ENCODE measurements at places on chromosomes 1 and 21.

DNA sequence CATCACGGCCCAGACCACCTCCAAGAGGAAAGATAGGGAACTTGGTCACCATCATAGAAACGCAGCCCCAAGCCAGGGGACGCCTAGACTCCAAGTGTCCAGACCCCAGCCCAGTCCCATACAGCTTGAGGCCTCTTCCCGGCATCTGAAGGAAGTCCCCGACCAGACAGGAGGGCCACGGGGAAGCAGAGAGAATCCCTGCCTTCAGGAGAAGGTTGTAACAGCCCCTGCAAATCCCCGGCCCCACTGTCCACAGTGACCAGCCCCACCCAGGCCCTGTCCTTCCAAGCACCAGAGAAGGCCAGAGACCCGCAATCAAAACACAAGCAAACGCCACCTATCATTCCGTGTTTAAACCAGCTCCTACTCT is 1.7 kb downstream of the SLC19A1 start:
- DNase-seq, result peak; percentile 44
- H3K4me1 ChIP-seq, result no peaks in the 10 kb centered on the region
- H3K27ac ChIP-seq, result no peak overlapping the region
- H3K4me3 ChIP-seq, result no peak overlapping the region

DNA sequence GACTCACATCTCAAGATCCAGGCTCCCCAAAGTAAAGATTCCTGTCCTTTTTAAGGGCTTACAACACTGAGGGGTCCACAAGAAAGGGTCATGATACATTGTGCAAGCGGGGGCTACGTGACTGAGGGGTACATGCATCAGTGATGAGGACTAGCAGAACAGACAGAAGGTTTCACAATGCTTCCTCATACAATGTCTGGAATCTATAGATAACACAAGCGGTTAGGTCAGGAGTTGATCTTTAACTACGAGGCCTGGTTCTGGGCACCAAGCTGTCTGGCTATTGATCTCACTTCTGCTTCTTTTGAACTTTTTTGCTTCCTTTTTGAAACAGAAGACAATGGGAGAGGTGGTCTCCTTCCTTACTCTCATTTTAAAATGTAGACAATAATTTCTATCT is 718.6 kb downstream of the AMY1C start:
- no peaks in the 10 kb centered on the region for H3K4me1 ChIP-seq
- H3K36me3 ChIP-seq, result no peaks in the 10 kb centered on the region
- DNase-seq, result no peak
- H3K27ac ChIP-seq, result no peak overlapping the region
- H3K4me3 ChIP-seq, result no peak overlapping the region
- H3K27me3 ChIP-seq, result no peaks in the 10 kb centered on the region

DNA sequence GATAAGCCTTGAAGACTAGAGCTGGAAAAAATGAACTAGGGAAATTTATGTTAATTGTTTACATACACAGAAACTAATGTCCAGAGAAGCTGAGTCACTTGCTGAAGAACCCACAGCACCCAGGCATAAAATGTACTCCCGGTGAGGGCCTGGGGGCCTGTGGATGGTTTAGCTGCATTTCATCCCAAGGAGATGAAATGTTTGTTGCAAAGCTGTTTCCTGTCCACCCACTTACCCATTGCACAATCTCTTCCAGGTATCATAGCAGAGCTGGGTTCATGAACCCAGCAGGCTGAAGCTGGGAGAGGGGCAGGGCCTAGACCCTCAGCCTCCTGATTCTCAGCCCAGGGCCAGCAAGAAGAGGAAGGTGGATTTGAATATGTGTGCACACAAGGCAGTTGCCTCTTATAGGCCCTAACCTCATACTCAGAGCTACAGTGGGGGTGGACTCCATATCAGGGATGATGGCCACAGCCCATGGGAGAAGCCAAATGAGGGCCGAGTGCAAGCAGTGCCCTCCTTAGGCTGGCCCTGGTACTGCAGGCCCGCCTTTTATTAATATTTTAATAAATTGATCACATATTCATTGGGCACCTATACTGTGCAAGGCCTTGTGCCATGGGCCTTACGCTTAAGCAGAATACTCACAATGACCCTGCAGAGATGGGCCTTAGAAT is 110.8 kb downstream of the LACTBL1 start:
- peaks cover 6% of the 10 kb centered on the region for H3K36me3 ChIP-seq
- peak overlapping the region; percentile 43 for H3K27ac ChIP-seq
- no peak overlapping the region for H3K4me3 ChIP-seq
- DNase-seq, result no peak

GRCh38 chr1:45103534-45103933 is 91.5 kb downstream of the UROD start:
- no peaks in the 10 kb centered on the region for H3K4me1 ChIP-seq
- no peak overlapping the region for H3K27ac ChIP-seq
- H3K27me3 ChIP-seq, result no peaks in the 10 kb centered on the region

GRCh38 chr1:115056395-115056798 is 26.8 kb downstream of the TSHB start:
- no peak for DNase-seq
- no peak overlapping the region for H3K27ac ChIP-seq
- no peaks in the 10 kb centered on the region for H3K36me3 ChIP-seq
- no peaks in the 10 kb centered on the region for H3K27me3 ChIP-seq
- no peak overlapping the region for H3K4me3 ChIP-seq

GRCh38 chr1:40834968-40835545 is 27.1 kb downstream of the CITED4 start:
- H3K4me3 ChIP-seq, result no peak overlapping the region
- no peak for DNase-seq
- H3K4me1 ChIP-seq, result no peaks in the 10 kb centered on the region
- H3K27ac ChIP-seq, result no peak overlapping the region
- H3K36me3 ChIP-seq, result no peaks in the 10 kb centered on the region
- no peaks in the 10 kb centered on the region for H3K27me3 ChIP-seq

- peak overlapping the region; percentile 99 for H3K27ac ChIP-seq
- no peak overlapping the region for H3K4me3 ChIP-seq
- H3K27me3 ChIP-seq, result no peaks in the 10 kb centered on the region
- no peaks in the 10 kb centered on the region for H3K36me3 ChIP-seq
- H3K4me1 ChIP-seq, result peaks cover 56% of the 10 kb centered on the region
Observed at GRCh38 chr1:67572594-67573221, 112.3 kb upstream of the GADD45A start.

DNA sequence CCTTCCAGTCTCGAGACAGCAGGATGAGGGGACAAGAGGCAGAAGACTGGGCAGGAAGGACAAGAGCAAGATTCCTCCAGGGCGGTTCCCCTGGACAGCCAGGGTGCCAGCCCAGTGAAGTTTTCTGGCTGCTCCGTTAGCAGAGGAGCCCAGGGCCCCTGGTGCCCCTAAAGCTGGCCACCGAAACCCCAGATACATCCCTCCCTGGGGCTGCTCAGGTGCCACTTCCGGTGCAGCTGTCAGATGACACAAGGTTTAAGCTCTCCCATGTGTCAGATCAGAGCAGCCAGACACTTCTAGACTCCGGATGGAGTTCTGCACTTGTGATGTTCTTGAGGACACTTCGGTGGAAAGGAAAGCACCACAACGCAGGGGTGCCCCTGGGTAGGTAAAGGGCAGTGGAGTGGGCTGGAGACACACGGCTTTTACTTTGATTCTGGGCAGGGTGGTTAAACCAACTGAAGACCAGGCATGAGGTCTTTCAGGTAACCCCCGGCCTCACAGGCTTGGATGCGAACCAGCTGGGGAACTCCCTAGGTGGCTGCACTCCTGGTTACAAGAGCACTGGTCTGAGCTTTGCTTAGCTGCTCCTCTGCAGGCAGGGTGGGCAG is 85.7 kb downstream of the ITPKB start:
- H3K36me3 ChIP-seq, result no peaks in the 10 kb centered on the region
- no peak for DNase-seq
- no peaks in the 10 kb centered on the region for H3K27me3 ChIP-seq
- peaks cover 16% of the 10 kb centered on the region for H3K4me1 ChIP-seq
- no peak overlapping the region for H3K4me3 ChIP-seq
- no peak overlapping the region for H3K27ac ChIP-seq

GRCh38 chr21:26795866-26796329 is 49.3 kb downstream of the ADAMTS1 start:
- no peak overlapping the region for H3K4me3 ChIP-seq
- H3K27ac ChIP-seq, result no peak overlapping the region
- H3K36me3 ChIP-seq, result no peaks in the 10 kb centered on the region
- DNase-seq, result no peak
- peaks cover 9% of the 10 kb centered on the region for H3K4me1 ChIP-seq
- H3K27me3 ChIP-seq, result no peaks in the 10 kb centered on the region

DNA sequence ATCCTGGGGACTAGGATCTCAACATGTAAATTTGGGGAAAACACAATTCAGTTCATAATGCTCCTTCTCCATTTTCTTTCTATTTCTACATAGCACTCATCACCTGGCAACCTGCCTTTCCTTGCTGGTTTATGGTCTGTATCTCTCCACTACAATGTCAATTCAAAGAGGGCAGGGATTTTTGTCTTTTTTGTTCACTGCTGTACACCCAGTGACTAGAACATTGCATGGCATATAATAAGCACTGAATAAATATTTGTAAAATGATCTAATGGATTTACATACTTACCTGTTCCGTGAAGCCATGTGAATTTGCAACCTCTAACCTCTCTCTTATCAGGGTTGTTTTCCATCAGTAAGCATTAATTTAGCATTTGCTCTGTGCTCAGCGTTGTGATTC is 27.4 kb upstream of the TBX15 start:
- H3K4me1 ChIP-seq, result no peaks in the 10 kb centered on the region
- DNase-seq, result no peak
- H3K27ac ChIP-seq, result no peak overlapping the region
- no peaks in the 10 kb centered on the region for H3K36me3 ChIP-seq

GRCh38 chr1:189226779-189227178 is 1250.9 kb downstream of the BRINP3 start:
- H3K4me1 ChIP-seq, result no peaks in the 10 kb centered on the region
- H3K27ac ChIP-seq, result no peak overlapping the region
- no peak overlapping the region for H3K4me3 ChIP-seq
- no peak for DNase-seq
- H3K27me3 ChIP-seq, result no peaks in the 10 kb centered on the region

- no peak for DNase-seq
- H3K4me1 ChIP-seq, result no peaks in the 10 kb centered on the region
- H3K36me3 ChIP-seq, result no peaks in the 10 kb centered on the region
- no peak overlapping the region for H3K27ac ChIP-seq
Observed at GRCh38 chr1:29365906-29366670, 129.8 kb downstream of the PTPRU start.
